Stimulated activated CD8-positive, alpha-beta memory T cell treated with anti-CD3 and anti-CD28 coated beads, Interleukin-4, amount 100 ng/mL, for 48 hours (primary cell): ENCODE measurements at places on chromosomes 6 and 20.

DNA sequence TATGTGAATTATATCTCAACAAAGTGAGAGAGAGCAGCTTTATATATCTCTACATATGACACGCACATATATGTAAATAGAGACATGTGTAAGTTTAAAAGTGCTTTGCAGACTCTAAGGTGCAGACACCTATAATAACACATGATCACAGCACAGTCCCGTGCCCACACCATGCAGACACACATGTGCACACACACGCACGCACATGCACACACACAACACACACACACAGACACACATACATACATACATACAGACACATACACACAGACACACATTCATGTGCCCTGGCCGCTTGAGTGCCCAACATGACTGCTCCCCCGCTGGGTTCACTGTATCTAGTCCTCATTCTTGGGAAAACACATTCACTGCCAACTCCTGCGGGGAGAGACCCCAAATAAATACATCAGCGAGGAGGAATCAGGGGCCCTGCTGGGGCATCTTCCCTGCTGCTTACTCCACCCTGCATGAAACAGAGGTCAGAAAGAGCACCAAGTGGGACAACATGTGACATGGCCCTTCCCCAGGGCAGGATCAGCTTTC, 121.3 kb downstream of the BMP7 start:
- no peak for DNase-seq

GRCh38 chr6:166075186-166075585, 92.5 kb downstream of the TBXT start:
- DNase-seq, result no peak

- DNase-seq, result no peak
These were observed 290.2 kb downstream of the BTBD3 start for GRCh38 chr20:12207875-12208274.

DNA sequence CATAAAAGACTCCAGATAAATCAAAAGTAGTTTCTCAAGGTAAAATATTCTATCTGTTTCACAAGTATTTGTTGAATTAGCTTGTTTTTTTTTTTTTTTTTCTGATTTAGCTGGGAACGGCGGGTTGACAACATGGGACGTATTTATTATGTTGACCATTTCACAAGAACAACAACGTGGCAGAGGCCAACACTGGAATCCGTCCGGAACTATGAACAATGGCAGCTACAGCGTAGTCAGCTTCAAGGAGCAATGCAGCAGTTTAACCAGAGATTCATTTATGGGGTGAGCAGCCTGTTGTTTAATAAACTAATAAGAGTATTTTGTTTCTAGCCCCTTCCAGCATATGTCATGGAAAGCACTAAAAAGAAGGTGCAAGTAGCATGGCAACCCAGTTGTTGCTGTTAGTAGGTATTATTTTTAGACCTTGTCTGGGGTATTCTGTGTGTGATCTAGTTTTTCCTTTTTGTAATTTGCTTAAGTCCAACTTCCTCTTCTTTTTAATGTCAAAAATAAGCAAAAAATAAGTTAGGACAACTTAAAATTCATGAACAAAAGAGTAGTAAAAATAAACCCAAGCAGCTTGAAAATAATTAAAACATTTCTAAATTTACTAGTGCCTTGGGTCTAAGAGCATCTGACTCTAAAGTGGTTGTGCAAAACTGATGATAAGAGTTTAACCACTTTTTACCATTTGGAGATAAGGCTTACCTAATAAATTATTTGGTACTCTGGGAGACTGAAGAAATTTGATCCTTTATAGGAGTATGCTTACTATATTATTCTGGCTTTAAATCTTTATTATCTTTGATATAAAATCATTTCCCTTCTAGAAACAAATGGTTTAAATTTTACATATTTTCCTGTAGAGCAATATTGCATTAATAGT, 70.8 kb upstream of the DYNLRB1 start:
- DNase-seq, result no peak

DNA sequence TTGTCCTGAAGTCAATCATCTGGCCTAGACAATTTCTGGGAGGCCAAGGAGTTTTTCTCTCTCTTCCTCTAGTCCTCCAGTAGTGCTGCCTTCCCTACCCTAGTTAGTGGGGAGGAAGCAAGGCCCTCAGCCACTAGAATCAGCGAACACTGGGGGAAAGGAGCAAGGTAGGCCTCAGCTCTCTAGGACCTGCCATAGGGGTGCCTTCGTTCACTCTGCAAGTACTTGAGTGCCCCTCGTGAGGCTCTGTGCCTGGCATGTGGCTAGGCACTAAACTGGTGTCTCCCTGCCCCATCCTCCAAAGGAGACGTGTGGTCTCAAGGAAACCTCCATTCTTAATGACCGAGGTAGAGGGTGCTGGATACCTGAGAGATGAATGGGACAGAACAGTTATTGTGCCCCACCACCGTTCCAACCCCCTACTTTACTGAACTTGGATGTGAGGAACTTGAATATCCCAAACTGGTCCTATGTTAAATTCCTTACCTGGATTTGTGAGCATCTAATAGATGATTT, 1.1 kb downstream of the DEF6 start:
- DNase-seq, result no peak

DNA sequence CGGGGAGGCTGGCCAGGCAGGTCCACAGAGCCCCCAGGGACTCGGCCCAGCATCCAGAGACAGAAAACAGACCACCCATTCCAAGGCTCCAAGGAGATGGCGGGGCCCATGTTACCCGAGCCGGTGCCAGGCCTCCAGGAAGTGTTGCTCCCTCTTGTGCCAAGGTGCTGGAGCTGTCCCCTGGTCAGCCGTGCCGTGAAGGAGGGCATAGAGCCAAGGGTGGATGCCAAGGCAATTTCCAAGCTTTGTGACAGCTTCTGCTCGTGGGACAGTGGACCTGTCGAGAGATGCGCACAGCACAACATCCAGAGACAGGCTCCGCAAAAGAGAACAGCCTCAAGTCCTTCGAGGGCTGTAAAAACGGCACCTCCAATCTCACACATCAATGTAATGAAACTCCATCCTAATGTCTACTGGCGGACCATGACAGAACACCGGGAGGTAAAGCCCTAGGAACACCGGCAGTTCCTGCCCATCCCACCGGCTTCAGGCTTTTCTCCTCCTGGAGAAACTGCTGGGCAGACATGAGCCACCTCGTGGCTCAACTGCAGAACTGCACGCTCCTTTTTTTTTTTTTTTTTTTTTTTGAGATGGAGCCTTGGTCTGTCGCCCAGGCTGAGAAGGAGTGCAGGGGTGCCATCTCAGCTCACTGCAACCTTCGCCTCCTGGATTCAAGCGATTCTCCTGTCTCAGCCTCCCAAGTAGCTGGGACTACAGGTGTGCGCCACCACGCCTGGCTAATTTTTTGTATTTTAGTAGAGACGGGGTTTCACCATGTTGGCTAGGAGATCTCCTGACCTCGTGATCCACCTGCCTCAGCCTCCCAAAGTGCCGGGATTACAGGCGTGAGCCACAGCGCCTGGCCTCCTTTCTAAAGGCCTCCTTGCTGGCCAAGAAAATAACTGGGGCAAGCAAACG, 30.9 kb upstream of the AVP start:
- DNase-seq, result no peak

- peak; percentile 60 for DNase-seq
These were observed 29.4 kb downstream of the SDCBP2 start for GRCh38 chr20:1299522-1299921.

DNA sequence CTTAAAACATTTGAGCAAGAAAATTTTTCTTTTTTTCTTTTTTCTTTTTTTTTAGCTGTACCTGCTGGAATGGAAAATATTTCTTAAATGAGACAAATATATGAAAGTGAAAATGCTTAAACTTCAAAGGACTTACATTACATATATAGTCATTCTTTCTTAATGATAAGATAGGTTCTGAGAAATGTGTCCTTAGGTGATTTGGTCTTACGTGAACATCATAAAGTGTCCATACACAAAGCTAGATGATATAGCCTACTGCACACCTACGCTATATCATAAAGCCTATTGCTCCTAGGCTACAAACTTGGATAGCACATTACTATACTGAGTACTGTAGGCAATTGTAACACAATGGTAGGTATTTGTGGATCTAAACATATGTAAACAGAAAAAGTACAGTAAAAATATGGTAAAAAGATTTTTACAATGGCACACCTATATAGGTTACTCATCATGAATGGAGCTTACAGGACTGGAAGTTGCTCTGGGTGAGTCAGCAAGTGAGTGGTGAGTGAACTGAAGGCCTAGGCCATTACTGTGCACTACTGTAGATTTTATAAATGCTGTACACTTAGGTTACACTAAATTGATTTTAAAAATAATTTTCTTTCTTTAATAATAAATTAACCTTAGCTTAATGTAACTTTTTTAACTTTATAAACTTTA, 54.6 kb downstream of the RPP21 start:
- no peak for DNase-seq

DNA sequence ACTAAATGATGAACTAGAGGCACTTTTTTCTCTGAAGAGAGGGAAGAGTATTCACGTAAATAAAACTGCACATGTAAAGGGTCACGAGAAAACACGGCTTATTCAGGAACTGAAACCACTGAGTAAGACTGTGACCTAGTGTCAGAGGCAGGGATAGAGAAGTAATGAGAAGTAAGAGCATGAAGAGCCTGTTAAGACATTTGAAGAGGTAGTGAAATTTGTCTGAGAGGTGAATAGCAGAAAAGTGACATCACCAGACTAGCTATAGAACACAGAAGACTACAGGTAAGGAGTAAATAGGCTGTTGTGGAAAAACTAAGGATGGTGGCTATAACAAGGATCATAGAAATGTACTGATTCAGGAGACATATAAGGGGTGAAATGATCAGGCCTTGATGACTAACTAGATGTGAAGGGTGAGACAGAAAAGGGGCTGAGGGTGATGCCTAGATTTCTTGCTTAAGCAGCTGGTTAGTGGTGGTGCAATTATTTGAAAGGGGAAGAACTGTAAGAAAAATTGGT, 76.8 kb downstream of the REV3L start:
- no peak for DNase-seq

- no peak for DNase-seq
These were observed 497.5 kb upstream of the CITED2 start for GRCh38 chr6:139871803-139872510.

- no peak for DNase-seq
These were observed 352.0 kb upstream of the MARCKS start for GRCh38 chr6:113505084-113505699.

DNA sequence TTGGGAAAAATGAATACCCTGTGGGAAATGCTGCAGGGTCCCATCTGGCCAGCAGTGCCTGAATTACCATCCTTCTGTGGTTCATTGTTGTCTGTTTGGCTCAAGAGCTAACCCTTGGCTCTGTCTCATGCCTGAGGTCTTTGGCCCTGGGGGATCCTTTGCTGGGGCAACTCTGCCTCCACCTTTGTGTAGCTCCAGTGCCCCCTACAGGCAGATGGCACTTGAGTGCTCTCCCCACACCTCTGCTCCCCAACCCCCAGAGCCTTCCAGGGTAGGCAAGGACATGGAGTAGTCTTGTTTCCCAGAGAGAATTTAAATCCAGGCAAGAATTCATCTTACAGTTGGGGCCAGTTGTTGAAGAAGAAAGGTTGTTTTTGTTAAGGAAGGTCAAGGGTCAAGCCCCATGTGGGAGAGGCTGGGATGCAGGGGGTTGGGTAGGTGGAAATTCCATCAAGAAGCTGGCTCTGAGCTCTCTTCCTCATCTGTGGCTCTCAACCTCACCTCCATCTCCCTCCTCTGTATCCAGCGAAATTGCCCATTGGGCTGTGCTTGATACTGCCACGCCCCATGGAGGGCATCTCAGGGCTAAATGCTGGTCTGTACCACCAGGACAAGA, 44.2 kb downstream of the ZNF831 start:
- peak; percentile 88 for DNase-seq

DNA sequence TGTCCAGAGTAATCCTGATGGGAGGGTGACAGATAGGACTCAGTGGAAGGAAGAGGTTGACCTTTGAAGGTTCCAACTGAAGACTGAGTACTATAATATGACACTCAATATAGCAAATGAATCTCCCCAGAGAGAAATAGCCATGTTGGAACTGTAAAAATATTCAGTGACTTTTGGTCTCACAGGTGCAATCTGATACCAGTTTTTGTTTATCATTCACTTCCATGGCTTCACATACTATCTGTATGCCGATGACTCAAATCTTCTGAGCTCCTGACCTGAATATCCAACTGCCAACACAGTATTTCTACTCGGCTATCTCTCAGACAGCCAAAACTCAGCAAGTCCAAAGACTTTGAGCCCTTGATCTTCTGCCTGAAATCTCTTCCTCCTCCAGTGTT, 21.8 kb upstream of the PKHD1 start:
- no peak for DNase-seq

DNA sequence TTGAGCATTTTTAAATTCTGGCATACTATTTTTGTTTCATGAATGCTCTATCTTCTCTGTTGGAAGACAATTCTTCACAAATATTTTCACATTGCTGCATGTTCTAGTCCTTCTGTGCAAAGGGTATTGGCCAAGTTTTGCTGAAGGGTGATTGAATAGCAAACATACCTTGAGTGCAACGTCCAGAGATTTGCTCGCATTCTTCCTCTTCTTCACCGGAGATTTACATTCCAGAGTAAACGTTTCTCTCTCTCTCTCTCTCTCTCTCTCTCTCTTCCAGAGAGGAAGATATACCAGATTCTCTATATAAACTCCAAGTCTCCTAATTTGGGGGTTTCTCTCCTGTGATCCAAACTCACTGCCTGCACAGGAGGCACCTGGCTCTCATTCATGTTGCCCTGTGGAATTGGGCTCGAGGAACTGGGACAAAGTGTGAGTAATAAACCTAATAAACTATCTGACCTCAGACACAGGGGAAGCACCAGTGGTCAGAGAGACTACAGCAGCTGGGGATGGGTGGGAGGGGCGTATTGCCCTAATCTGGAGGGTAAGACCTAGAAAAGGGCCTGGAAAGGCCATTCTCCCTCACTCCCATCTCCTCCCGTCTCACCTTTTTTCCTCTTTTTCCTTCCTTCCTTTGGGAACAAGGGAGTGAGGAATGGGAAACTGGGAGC, 1.1 kb upstream of the TREML1 start:
- no peak for DNase-seq

- no peak for DNase-seq
These were observed 545.5 kb downstream of the EPM2A start for GRCh38 chr6:145189836-145190235.
